ENCODE measurements at places on chromosomes 16 and 17. TPM values are rescaled to one million over a fixed set of nuclear protein-coding genes. Genes with fewer than 3 reads are reported as not detected.

DNA sequence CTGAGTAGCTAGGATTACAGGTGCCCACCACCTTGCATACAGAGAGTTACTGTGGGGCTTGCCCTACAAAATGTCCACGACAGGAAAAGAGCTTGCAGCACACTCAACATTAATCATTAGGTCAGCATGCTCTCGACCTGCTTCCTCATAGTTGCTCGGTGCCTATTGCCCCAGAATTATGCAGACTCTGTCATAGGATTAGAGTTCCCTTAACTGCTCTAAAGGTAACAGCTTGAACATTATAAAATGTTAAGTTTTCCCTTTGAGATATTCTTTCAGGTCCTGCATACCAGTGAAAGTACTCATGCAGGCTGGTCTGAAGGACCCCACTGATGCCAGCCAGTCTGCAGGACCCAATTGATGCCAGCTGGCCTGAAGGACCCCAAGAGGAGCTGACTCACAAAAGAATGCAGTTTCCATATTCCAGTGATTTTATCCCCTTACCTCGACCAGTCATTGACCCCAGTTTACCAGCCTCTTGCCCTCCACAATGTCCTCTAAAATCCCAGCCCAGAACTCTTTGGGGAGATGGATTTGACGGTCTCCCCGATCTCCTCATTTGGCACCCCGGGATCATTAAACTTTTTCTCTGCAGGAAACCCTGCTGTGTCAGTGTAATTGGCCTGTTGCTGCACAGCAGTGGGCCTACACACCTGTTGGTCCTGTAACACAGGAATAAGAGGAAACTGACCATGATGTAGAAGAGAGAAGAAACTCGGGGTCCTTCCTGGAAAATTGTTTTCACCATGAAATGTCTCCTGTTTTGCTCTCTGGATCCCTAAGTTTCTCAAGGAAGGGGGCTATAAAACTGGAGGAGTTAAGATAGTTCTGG lies 10.6 kb downstream of the ICAM2 start:
- no peak overlapping the region for H3K4me3 ChIP-seq
- H3K36me3 ChIP-seq: peaks cover 10% of the 10 kb centered on the region
- DNase-seq: no peak
- peak overlapping the region; percentile 81 for H3K27ac ChIP-seq
- no peaks in the 10 kb centered on the region for H3K27me3 ChIP-seq
- peaks cover 58% of the 10 kb centered on the region for H3K4me1 ChIP-seq

DNA sequence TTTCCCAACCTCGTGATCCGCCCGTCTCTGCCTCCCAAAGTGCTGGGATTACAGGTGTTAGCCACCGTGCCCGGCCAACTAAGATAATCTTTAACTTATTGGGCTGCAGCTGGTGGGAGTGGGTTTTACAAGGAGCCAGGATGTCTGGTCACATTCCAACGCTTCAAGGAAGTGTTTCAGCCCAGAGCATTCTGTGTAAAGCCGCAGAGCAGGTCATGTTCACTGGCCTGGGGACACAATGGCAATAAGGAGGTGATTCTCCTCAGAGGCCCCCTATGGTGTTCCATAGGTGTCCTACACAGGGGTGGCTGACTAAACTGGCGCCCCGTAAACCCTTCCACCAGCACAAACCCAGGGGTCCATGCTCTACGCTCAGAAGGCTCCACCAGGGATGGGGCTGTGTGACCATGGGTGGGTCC lies 1.2 kb downstream of the QPRT start:
- H3K4me1 ChIP-seq: peaks cover 23% of the 10 kb centered on the region
- H3K27ac ChIP-seq: no peak overlapping the region
- H3K36me3 ChIP-seq: no peaks in the 10 kb centered on the region
- no peak for DNase-seq
- H3K27me3 ChIP-seq: no peaks in the 10 kb centered on the region
- H3K4me3 ChIP-seq: no peak overlapping the region

GRCh38 chr17:62096401-62096670 lies 31.3 kb upstream of the MED13 start:
- H3K27ac ChIP-seq: no peak overlapping the region
- H3K4me1 ChIP-seq: peaks cover 31% of the 10 kb centered on the region
- H3K4me3 ChIP-seq: no peak overlapping the region

GRCh38 chr17:77930780-77931768 lies 27.4 kb upstream of the TNRC6C start:
- H3K4me1 ChIP-seq: peaks cover 46% of the 10 kb centered on the region
- DNase-seq: no peak
- no peak overlapping the region for H3K4me3 ChIP-seq
- no peak overlapping the region for H3K27ac ChIP-seq
- H3K27me3 ChIP-seq: no peaks in the 10 kb centered on the region

The AGRP gene
- not detected for total RNA-seq
